ENCODE measurements at places on chromosomes 3 and 15.

- no peak for DNase-seq
These were observed 57.4 kb upstream of the PSMD6 start for GRCh38 chr3:64080616-64081234.

DNA sequence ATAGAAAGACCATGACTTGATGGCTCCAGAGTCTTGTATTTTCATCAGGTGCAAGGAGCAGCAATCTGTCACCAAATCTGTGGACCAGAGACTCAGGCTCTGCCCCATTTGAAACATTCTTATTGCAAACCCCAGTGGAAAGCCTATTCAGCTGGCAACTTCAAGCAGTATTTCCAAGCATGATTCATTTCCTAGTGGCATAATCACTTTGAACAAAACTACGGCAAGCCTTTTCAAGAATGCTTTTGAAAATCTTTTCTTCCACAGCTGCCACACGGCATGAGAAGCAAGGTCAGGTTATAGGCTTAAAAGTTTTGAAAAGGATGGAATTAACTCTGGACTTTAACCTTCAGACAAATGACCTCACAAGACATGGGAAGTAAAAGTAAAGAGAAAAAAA is 122.0 kb upstream of the BFSP2 start:
- DNase-seq: no peak

DNA sequence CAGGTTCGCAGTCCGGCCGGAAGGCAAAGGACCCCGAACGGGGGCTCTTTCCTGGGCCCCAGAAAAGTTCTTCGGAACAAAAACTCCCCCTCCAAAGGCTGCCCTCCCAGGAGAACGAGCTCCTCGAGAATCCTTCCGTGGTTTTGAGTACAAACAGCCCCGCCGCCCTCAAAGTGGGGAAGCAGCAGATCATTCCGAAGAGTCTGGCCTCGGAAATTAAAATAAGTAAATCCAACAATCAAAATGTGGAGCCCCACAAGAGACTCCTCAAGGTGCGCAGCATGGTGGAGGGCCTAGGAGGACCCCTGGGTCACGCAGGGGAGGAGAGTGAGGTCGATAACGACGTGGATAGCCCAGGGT is 1.3 kb downstream of the ARHGEF26 start:
- no peak for DNase-seq

- DNase-seq: no peak
These were observed 25.2 kb downstream of the IDH3A start for GRCh38 chr15:78174401-78174800.

- no peak for DNase-seq
These were observed 34.0 kb upstream of the PLOD2 start for GRCh38 chr3:146195030-146195429.

Measured in NCI-H510A (cell line).